B cell (primary cell): ENCODE measurements at places on chromosomes 13 and 19. TPM values are rescaled to one million over a fixed set of nuclear protein-coding genes. Genes with fewer than 3 reads are reported as not detected.

GRCh38 chr19:7368456-7368855 is 19.7 kb downstream of the ARHGEF18 start:
- no peak overlapping the region for H3K4me3 ChIP-seq
- DNase-seq, result no peak
- H3K36me3 ChIP-seq, result peaks cover 11% of the 10 kb centered on the region
- no peaks in the 10 kb centered on the region for H3K4me1 ChIP-seq

- H3K27me3 ChIP-seq, result no peaks in the 10 kb centered on the region
- H3K36me3 ChIP-seq, result no peaks in the 10 kb centered on the region
- no peak overlapping the region for H3K27ac ChIP-seq
- H3K4me1 ChIP-seq, result no peaks in the 10 kb centered on the region
Measured at GRCh38 chr13:80009760-80010159, 331.2 kb downstream of the SPRY2 start.

The ALDH16A1 gene
- total RNA-seq, result 65.8 and 73.6 TPM in 2 replicates

- H3K4me1 ChIP-seq, result no peaks in the 10 kb centered on the region
- no peaks in the 10 kb centered on the region for H3K27me3 ChIP-seq
- H3K36me3 ChIP-seq, result peaks cover 9% of the 10 kb centered on the region
- DNase-seq, result no peak
- no peak overlapping the region for H3K27ac ChIP-seq
Measured at GRCh38 chr13:41345165-41345913, 34.3 kb downstream of the NAA16 start.

GRCh38 chr19:30692879-30693503 is 320.8 kb downstream of the ZNF536 start:
- no peaks in the 10 kb centered on the region for H3K36me3 ChIP-seq
- H3K27ac ChIP-seq, result no peak overlapping the region
- H3K4me3 ChIP-seq, result no peak overlapping the region
- H3K27me3 ChIP-seq, result no peaks in the 10 kb centered on the region

DNA sequence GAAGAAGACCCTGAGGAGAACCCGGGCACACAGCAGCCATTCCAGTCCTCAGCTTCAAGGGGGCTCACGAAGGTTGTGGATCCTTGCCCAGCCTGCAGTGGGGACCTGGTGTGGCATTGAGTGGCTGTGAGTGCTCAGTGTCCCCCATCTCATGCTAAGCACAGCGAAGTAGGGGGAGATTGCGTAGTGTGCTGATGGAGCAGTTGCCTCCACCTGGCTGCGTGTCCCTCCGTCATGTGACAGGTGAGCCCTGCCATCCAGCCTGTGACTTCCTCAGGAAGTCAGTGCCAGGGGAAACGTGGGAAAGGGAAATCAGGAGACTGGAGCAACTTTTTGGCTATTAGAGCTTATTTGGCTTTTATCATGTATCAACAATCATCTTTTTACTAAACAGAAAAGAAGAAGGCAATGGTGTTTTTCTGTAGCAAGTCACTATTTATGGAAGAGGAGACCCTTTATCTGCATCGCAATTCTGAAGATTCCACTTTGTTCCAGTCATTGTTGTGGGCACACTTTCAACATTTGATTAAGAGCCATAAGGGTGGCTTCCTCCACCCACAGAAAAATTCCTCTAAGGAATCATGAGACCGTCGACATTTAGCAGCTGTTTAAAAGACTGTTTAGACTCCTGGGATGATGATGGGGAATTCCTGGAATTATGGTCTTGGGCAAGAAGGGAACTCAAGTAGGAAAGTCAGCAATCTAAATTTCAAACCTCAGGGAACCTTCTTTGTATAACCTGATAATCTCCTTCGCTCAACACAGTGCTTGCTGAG is 126.8 kb upstream of the SPATA13 start:
- no peak overlapping the region for H3K27ac ChIP-seq
- H3K4me3 ChIP-seq, result no peak overlapping the region
- H3K27me3 ChIP-seq, result no peaks in the 10 kb centered on the region
- no peak for DNase-seq

The ZNF443 gene
- total RNA-seq, result 5.5 and 6.2 TPM in 2 replicates

GRCh38 chr19:3189702-3190469 is 4.2 kb downstream of the NCLN start:
- H3K27me3 ChIP-seq, result no peaks in the 10 kb centered on the region
- H3K4me1 ChIP-seq, result peaks cover 47% of the 10 kb centered on the region
- H3K4me3 ChIP-seq, result no peak overlapping the region
- H3K27ac ChIP-seq, result no peak overlapping the region
- peaks cover 16% of the 10 kb centered on the region for H3K36me3 ChIP-seq
- DNase-seq, result no peak

GRCh38 chr13:98961503-98962105 is 16.3 kb downstream of the DOCK9 start:
- no peak overlapping the region for H3K4me3 ChIP-seq
- H3K27ac ChIP-seq, result no peak overlapping the region
- DNase-seq, result no peak
- H3K27me3 ChIP-seq, result no peaks in the 10 kb centered on the region
- no peaks in the 10 kb centered on the region for H3K4me1 ChIP-seq

GRCh38 chr13:51721496-51721895 is 82.5 kb downstream of the DHRS12 start:
- H3K27me3 ChIP-seq, result no peaks in the 10 kb centered on the region
- no peaks in the 10 kb centered on the region for H3K4me1 ChIP-seq
- no peak overlapping the region for H3K27ac ChIP-seq
- H3K4me3 ChIP-seq, result no peak overlapping the region

- H3K4me3 ChIP-seq, result no peak overlapping the region
- no peaks in the 10 kb centered on the region for H3K36me3 ChIP-seq
- no peaks in the 10 kb centered on the region for H3K27me3 ChIP-seq
- H3K4me1 ChIP-seq, result no peaks in the 10 kb centered on the region
Measured at GRCh38 chr19:41821003-41821735, 23.3 kb downstream of the LYPD4 start.
